ENCODE measurements at places on chromosomes 1 and 21.

DNA sequence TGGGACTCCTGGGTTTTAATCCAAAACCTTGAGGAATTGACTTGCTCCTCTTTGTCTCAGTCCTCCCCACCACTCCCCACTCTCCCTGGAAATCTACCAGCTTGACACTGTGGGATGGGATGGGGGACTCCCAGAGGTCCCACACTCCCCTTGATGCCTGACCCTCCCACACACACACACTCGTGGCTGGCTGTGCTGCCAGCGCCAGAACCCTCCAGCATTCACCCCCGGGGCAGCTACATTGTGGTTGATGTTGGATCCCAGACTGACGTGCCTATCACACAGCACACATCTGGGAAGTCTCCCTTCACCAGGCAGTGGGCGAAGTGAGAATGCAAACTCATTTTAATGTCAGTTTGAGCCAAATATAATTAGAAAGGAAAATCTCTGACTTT, 10.0 kb downstream of the KIRREL1 start:
- no peak for DNase-seq

DNA sequence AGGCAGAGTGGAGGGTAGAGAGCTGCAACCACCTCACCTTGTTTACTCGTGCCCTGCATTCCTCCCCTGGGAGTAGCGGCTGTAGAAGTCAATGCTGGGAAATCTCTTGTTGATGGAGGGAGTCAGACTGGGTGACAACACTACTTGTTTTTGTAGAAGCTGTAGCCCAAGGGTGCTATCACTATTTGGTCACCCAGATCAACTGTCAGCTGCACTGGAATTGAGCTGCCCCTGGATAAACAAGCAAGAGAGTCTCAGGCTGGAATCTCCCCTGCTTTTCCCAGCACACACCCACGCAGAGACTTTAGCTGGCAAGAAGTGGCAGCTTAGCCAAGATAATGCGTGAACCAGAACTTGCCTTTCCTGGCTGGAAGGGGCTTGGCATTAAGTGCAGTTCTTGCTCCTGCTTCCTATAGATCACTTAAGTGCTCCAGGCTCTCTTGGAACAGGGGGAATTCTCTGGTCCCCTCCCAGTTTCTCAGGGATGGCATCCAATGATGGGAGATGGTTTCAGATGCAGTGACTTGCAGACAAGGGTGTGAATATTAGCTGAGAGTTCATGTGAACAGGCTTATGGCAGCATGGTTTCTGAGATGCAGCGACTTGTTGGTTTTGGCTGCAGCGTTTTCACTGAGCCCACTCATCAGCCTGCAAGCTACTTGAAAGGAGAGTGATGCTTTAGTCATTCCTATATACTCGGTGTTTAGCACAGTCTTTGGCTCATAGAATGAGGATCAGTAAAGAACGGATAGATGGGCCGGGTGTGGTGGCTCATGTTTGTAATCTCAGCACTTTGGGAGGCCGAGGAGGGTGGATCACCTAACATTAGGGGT, 16.8 kb downstream of the ATP2B4 start:
- no peak for DNase-seq

DNA sequence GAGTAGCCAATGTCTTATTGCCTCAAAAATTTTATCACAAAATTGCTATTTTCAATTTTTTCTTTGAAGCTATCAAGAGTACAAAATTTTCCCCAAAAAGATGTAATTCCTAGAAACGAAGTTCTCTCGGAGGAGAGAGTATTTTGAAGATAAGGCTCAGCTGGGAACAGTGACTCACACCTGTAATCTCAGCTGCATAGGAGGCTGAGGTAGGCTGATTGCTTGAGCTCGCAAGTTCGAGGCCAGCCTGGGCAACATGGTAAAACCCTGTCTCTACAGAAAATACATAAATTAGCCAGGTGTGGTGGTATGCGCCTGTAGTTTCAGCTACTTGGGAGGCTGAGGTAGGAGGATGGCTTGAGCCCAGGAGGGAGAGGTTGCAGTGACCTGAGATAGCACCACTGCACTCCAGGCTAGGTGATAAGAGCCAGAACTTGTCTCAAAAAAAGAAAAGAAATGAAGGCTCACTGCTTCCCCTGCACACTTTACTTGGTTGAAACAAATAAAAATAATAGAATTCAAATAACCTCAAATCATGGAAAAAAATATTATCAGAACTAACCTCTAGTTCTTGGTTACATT, 22.2 kb downstream of the TUT4 start:
- DNase-seq = no peak

DNA sequence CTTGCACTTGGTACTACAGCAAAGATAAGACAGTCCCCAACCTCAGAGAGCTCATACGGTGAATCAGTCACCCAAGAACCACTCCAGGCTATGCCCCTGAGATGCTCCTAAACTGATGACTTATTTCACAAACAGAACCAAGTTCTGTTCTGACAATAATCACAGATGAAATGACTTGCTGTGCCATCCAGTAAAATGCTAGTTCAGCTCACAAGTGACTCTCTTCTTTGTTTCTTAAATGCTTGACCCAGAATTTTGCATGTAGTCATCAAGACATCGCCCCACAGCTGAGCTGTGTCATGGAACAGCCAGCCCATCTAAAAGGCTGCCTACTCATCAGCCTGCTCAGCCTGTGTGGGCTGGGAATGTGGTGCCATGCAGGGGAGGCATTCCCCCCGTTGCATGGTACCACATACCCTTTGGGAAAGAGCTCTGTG, 6.1 kb upstream of the SLC19A2 start:
- DNase-seq = no peak

- no peak for DNase-seq
Observed at GRCh38 chr1:236149003-236149595, 6.8 kb downstream of the GPR137B start.

All from hematopoietic multipotent progenitor cell treated with erythropoietin and hydrocortisone succinate and interleukin-3 and kit ligand, for 15 days (in vitro differentiated cells).